CD8-positive, alpha-beta memory T cell (primary cell): ENCODE measurements at places on chromosomes 2 and 18. TPM values are rescaled to one million over a fixed set of nuclear protein-coding genes. Genes with fewer than 3 reads are reported as not detected.

CFAP65 gene
- total RNA-seq = not detected

DOK6 gene
- total RNA-seq = not detected

IL1B gene
- not detected for total RNA-seq

UGT1A8 gene
- not detected for total RNA-seq

SLC5A7 gene
- total RNA-seq = not detected

SRD5A2 gene
- not detected for total RNA-seq

PFN4 gene
- total RNA-seq = 0.35 TPM

TEX51 gene
- not detected for total RNA-seq

SIGLEC15 gene
- not detected for total RNA-seq

LRRC30 gene
- not detected for total RNA-seq

CXCR4 gene
- total RNA-seq = 102 TPM

SPP2 gene
- not detected for total RNA-seq

SERPINB5 gene
- not detected for total RNA-seq

KIAA2012 gene
- total RNA-seq = not detected

WDR75 gene
- 95.3 TPM for total RNA-seq

SERPINB12 gene
- total RNA-seq = not detected

CABLES1 gene
- total RNA-seq = 8.0 TPM

FAM228A gene
- total RNA-seq = not detected

DCAF17 gene
- total RNA-seq = 19.3 TPM

TRIM43 gene
- not detected for total RNA-seq

BOLL gene
- total RNA-seq = not detected
